Stimulated activated CD4-positive, alpha-beta T cell treated with anti-CD3 and anti-CD28 coated beads, TNF-alpha, amount 100 ng/mL, for 1 hour (primary cell): ENCODE measurements at places on chromosomes 5 and 9.

DNA sequence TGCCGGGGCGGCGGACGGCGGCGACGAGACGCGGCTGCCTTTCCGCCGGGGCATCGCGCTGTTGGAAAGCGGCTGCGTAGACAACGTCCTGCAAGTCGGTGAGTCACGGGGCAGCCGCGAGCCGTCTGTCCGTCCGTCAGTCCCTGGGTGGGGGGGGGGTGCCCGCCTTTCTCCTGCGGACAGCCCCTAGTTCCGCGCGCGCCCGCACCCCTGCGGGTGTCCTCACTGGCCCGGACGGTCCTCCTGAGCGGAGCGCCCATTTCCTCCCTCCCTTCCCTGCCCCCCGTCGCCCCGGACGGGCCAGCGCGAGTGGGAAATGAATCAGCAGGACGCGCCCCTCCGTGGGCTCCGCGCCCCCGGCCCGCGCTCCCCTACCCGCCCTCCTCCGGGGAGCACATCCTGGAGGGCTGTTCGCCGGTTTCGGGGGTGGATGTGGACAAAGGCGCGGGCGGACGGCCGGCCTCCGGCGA is 828 bp downstream of the ZSWIM6 start:
- no peak for DNase-seq

DNA sequence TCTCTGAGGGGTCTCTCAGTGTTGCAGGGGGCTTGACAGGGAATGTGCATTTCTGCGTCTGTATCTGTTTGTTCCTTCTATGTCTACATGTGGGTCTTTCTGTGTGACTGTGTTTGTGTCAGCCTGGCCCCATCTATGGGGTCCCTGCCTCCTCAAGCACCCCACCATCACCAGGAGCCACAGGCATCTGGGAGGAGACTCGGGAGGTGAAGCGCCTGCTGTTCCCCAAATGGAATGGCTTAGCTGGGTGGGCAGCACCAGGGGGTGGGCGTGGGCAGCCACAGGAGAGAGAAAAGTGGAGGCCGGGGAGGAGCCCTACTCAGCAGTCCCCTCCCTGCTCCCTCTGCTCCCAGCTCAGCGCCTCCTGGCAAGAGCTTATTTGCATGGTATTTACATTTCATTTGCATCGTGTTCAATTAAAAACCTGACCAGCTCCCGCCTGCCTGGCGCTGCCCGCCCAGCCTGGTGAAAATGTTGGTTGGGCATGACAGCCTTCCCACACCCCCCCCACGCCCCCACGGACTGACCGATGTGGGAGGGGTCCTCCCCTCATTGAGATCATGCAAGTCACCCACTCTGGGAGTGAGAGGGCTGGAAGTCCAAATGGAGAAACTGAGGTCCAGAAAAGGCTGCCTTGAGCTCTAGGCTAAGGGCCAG is 50.5 kb downstream of the CXXC5 start:
- no peak for DNase-seq

DNA sequence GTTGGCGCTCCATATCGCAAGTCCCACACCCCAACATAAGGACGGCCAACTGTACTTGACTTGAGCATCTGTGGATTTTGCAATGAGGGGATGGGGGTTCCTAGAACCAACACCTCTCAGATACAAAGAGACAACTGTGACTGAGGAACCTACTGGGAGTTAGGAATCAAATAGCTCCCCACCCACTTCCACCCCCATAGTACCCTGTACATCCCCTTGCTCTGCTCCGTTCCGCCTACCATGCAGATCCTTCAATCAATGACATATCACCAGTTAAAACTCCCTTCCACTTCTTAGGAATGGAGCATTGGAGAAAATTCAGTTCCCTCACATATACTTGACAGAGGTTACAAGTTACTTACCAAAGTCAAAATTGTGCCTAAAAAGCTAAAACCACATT is 140.9 kb downstream of the MLLT3 start:
- no peak for DNase-seq

GRCh38 chr5:175567954-175568353 is 89.6 kb downstream of the SFXN1 start:
- DNase-seq = no peak

DNA sequence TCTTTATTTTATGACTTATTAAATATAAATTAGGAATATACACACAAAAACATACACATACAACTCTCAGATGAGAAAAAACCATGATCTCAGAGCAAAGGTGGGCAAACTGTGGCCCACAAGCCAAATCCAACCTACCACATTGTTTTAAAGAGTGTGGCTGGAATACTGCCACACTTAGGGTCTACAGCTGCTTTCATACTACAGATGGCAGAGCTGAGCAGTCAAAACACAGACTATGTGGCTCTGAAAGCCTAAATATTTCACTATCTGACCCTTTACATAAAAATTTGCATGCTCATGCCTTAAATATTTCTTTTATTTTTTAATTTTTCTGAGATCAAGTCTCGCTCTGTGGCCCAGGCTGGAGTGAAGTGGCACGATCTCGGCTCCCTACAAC is 28.3 kb downstream of the LEAP2 start:
- no peak for DNase-seq

GRCh38 chr5:135601466-135601865 is 22.7 kb upstream of the CXCL14 start:
- no peak for DNase-seq

GRCh38 chr9:133513214-133514100 is 11.3 kb downstream of the MYMK start:
- no peak for DNase-seq

GRCh38 chr5:150046031-150046430 is 40.3 kb downstream of the CSF1R start:
- DNase-seq = no peak

DNA sequence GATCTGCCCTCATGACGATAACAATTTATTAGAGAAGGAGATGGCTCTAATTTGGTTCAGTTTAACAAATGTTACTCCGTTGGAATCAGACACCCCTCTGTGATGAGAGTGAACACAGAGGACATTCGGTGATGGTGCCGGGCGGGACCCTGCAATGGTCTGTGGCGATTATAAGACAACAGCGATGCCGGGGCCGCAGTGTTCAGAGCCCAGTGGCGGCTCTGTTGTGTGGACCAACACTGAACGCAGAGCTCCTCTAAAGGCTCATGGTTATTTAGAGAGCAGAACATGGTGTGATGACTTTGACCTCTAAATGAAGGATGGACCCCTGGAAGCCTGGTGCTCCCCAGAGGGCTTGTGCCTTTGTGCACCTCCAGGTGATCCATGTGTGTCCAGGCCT is 21.2 kb downstream of the UBE2QL1 start:
- no peak for DNase-seq

DNA sequence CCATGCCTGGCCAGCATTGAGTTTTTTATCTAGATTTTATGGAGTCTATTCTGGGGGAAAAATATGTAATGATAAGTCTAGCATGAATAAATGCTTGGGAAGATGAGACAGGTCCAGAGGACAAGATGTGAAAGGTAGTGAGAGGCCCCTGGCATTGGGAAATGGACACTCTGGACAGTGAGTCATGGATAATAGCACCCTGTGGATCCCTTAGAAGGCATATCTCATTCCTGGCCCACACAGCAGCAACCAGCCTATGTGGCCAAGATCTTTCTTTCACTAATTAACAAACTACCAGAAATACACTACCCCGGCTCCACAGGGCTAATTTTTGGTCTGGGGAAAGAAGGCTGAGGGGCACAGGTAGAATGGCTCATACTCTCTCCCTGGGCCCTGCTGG is 356.1 kb downstream of the TRIM32 start:
- no peak for DNase-seq

GRCh38 chr5:132270335-132270665 is 12.8 kb downstream of the PDLIM4 start:
- DNase-seq = no peak

GRCh38 chr5:69359699-69360098 is 9.6 kb downstream of the AK6 start:
- DNase-seq = no peak
